ENCODE measurements at places on chromosomes 3 and 15. TPM values are rescaled to one million over a fixed set of nuclear protein-coding genes. Genes with fewer than 3 reads are reported as not detected.

The OSTN gene
- total RNA-seq: not detected

The ECE2 gene
- total RNA-seq: not detected

The XCR1 gene
- total RNA-seq: not detected

The PIK3CB gene
- total RNA-seq: 9.1 TPM

The RAB43 gene
- 10.8 TPM for total RNA-seq

The CCDC54 gene
- not detected for total RNA-seq

The TGM5 gene
- not detected for total RNA-seq

The NMB gene
- total RNA-seq: 36.2 TPM

The C3orf49 gene
- not detected for total RNA-seq

The GOLGA8O gene
- total RNA-seq: 0.10 TPM

The NDUFB4 gene
- 341 TPM for total RNA-seq

The SLC22A13 gene
- total RNA-seq: 0.29 TPM

The STAC gene
- 3.7 TPM for total RNA-seq

The CAPN3 gene
- total RNA-seq: not detected

The AHSG gene
- total RNA-seq: not detected

- DNase-seq: no peak
Measured at GRCh38 chr3:66518126-66518525, 17.3 kb upstream of the LRIG1 start.

DNA sequence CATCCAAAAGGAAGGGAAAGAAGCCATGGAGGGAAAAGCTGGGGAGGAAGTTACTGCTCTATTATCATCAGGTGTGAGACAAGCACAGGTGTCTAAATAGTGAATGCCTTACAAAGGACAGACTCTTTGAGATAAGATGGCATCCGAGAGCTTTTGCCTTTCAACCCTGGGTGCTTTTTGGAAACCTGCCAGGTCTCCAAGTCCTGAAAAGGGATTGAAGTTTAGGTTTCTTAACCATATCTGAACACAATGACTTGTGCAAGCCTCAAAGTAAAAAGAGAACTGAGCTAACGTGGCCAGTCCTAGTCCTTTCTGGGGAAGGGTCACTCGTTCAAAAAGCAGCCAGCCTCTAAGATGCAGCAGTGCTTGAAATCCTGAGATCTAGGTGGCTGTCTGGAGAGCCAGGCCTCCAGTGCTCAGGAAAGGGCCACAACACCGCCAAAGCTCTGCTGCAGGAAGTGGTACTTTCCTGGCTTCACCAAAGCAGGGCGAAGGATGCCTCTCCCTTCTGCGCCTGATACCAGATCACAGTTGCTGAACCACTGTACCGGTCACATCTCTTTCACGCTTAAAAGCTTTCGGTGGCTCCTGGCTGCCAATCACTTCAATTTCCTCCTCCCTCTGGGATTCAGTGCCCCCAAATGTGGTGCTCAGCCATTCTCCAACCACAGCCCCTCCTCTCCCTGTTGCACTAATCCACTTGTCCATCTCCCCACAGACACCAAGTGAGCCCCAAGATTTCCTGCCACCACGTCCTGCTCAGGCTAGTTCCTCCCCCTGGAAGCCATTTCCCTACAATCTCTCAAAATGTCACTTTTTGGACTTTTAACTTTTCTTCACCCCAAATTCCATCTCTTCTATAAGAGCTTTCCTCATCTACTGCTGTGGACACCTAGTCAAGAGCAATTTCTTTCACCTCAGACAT is 104.1 kb upstream of the LPP start:
- DNase-seq: no peak

DNA sequence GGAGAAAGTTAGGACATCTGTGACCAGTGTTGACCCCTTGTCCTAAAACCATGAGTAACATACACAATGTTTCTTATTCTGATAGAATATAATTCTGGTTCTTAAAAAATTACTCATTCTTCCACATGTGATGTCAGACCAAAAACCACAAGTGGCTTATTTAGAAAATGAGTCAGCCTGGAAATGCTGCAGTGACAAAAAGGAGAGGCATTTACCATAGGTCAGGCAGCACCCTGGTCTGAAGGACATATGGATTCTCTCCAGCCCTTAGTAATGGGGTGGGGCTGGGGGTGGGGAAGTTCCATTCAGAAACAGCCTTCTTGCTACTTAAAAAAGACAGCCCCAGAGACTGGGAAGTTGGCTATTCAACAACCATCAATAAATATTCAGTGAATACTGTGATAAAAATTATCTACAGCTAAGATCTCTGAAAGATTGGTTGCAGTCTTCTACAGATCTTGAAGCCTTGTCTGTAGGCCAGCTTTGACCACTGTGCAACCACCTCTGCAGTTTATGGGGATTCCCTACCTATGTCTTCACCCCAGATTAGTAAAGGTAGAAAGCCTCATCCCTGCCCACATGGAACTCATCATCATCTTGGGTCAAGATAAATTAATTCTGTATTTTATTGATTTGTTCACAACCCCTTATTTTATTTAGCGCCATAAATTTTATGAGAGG is 34.9 kb upstream of the TIMP4 start:
- DNase-seq: peak; percentile 98

DNA sequence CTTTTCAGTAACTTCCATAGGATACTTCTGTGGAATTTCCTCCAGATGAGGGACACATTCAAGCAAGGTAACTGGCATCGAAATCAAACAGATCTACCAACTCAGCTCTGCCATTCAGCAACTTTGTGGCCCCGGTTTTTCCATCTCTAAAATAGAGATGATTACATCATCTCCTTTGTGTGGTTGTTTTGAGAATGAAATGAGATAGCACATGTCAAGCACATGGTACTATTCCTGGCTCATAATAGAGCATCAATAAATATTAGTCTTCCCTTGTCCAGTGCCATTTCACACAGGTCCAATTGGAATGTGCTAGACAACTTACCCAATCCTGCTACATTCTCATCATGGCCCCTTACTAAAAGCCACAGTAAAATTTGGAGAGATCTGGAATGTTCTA is 24.2 kb upstream of the TM4SF4 start:
- no peak for DNase-seq

DNA sequence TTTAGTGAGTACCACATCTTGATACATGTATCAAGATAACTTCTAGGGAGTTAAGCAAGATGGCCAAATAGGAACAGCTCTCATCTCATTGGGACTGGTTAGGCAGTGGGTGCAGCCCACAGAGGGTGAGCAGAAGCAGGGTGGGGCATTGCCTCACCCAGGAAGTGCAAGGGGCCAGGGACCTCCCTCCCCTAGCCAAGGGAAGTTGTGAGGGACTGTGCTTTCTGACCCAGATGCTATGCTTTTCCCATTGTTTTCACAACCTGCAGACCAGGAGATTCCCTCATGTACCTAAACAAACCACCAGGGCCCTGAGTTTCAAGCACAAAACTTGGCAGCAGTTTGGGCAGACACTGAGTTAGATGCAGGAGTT is 665.0 kb upstream of the CBLB start:
- no peak for DNase-seq

- DNase-seq: peak; percentile 26
Measured at GRCh38 chr3:138946663-138947494, at the start of the genes FOXL2 and FOXL2NB. TSS of gene FOXL2 (minus strand) at chr3:138947137. CDS start at chr3:138946722, 415 bp downstream. TSS of gene FOXL2NB (plus strand) at chr3:138947217. CDS start at chr3:138947365, 148 bp downstream.

GRCh38 chr15:69484837-69485236 is 32.2 kb downstream of the RPLP1 start:
- DNase-seq: peak; percentile 48

GRCh38 chr3:196274585-196274984 is 12.9 kb downstream of the PCYT1A start:
- peak; percentile 51 for DNase-seq

- no peak for DNase-seq
Measured at GRCh38 chr15:61090386-61091288, 138.5 kb downstream of the RORA start.

GRCh38 chr3:39148435-39149058 is 4.8 kb downstream of the CSRNP1 start:
- DNase-seq: no peak

- peak; percentile 99 for DNase-seq
Measured at GRCh38 chr3:149581681-149582370, 76.0 kb downstream of the WWTR1 start.

- no peak for DNase-seq
Measured at GRCh38 chr3:197189623-197190022, 108.8 kb downstream of the DLG1 start.

DNA sequence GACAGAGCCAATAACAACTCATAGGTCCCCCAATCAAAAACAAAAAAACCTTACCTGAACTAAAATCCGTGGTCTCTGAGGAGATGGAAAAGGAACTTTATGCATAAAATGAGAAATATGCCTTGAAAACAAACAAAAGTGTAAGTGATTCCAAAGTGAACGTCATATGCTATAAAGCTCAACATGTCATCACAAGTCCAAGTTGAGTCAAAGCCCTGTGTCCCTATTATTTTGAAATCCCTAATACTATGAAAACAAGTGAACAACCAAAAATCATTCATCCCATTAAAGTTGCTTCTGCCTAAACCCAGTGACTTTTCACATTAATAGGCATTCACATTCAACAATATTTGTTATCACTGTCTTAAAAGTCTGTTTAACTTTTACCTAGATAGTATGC is 59.4 kb downstream of the DENND4A start:
- no peak for DNase-seq

DNA sequence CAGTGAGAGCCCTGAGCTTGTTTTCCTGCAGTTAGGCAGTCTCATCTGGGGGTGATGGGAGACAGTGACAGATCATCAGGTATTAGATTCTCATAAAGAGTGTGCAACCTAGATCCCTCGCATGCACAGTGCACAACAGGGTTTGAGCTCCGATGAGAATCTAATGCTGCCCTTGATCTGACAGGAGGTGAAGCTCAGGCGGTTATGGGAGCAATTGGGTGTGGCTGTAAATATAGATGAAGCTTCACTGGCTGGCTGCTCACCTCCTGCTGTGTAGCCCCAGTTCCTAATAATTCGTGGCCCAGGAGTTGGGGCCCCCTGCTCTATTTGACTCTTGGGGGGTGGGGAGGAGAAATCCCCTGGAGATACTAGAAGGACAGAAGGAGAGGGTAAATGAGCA is 309.4 kb upstream of the STT3B start:
- no peak for DNase-seq

GRCh38 chr15:43277231-43277823 is 10.6 kb upstream of the TGM5 start:
- DNase-seq: no peak

GRCh38 chr15:69035205-69035917 is 20.9 kb downstream of the NOX5 start:
- no peak for DNase-seq

DNA sequence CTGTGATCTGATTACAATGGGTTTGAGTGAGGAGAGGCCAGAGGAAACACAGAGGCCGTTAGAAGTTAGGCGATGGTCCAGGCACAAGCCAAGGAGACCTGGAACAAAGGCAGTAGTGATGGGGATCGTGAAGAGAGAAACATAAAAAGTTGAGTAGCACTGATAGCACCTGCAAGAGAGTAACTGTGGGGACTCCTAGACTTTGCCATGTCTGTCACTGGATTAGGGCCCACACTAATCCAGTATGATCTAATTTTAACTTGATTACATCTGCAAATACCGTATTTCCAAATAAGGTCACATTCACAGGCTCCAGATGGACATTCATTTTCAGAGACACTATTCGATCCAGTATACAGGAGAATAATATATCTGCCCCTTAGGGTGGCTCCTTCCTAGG is 144.7 kb downstream of the RAB11A start:
- DNase-seq: no peak

DNA sequence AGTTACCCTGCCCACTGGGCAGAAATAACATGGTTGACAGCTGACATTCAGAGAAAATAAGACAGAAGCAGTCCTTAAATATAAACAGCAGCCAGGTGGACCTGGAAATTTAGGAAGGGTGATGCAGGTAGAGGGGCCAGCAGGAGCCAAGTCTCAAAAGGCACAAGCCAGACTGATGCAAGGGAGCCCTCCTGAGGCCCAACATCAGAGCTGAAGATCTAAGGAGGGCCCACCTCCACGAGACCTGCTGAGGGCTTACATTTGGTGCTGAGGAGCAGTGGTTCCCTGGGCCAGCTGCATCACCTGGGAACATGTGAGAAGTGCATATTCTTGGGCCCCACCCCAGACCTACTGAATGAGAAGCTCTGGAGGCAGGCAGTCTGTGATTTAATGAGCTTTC is 105.5 kb upstream of the TRIM42 start:
- DNase-seq: no peak

DNA sequence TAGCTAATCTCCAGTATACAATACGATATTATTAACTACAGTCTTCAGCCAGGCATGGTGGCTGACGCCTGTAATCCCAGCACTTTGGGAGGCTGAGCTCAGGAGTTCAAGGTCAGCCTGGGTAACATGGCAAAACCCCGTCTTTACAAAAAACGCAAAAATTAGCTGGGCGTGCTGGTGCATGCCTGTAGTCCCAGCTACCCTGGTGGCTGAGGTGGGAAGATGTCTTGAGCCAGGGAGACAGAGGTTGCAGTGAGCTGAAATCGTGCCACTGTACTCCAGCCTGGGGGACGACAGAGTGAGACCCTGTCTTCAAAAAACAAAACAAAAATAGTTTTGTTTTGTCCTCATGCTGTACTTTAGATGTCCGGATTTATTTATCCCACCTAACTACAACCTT is 29.2 kb upstream of the SV2B start:
- DNase-seq: no peak

GRCh38 chr3:68116580-68116979 is 462.2 kb upstream of the SUCLG2 start:
- DNase-seq: no peak

- DNase-seq: peak; percentile 31
Measured at GRCh38 chr3:124063197-124063909, 71.4 kb upstream of the ROPN1 start.

GRCh38 chr3:127389420-127389819 is 101.6 kb upstream of the PRR20G start:
- peak; percentile 62 for DNase-seq

- DNase-seq: peak; percentile 5
Measured at GRCh38 chr3:9448643-9449042, 51.2 kb downstream of the SETD5 start.

- DNase-seq: no peak
Measured at GRCh38 chr3:143367171-143367570, 247.6 kb downstream of the CHST2 start.

- DNase-seq: peak; percentile 21
Measured at GRCh38 chr3:135238871-135239614, 444.0 kb downstream of the EPHB1 start.

Measured in RPMI7951 (cell line).